ENCODE measurements at places on chromosomes 7 and 10. TPM values are rescaled to one million over a fixed set of nuclear protein-coding genes. Genes with fewer than 3 reads are reported as not detected.

The CCDC3 gene
- 9.8 TPM for total RNA-seq

The ATOH7 gene
- total RNA-seq = 0.64 TPM

The HKDC1 gene
- total RNA-seq = 0.15 TPM

The AMPH gene
- total RNA-seq = 5.0 TPM

The ABCB1 gene
- total RNA-seq = 12.8 TPM

The BBS9 gene
- 43.6 TPM for total RNA-seq

The DNAH11 gene
- 2.2 TPM for total RNA-seq

The CALHM3 gene
- not detected for total RNA-seq

The ALOX5 gene
- 67.5 TPM for total RNA-seq

The PAOX gene
- 7.5 TPM for total RNA-seq

The LRIT1 gene
- total RNA-seq = not detected

The TFPI2 gene
- 223 TPM for total RNA-seq

The ZNF804B gene
- total RNA-seq = 0.33 TPM

The AFAP1L2 gene
- 43.9 TPM for total RNA-seq

The MAP3K8 gene
- 34.4 TPM for total RNA-seq

Data from breast epithelium (tissue), 4 donors.